ENCODE measurements at places on chromosomes 6 and 20. TPM values are rescaled to one million over a fixed set of nuclear protein-coding genes. Genes with fewer than 3 reads are reported as not detected.

SLC22A1 gene
- total RNA-seq = 0.16 TPM

DNA sequence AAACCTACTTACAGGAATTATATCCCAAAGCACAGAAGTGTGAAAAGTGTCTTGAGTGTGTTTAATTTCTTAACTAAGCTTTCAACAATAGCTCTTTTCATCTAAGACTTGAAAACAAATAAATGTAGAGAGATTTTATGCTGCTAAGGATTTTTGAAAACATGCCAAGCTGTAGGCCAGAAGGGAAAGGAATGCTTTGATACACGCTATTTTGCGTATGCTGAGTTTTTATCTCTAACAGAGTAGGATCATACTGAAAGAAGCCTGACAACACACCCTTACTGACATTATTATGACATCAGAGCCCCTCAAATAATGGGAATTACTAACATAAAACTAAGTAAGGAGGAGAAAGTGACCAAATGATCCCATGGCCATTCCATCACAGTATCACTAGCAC is 265.5 kb downstream of the KHDC1L start:
- no peaks in the 10 kb centered on the region for H3K4me1 ChIP-seq
- DNase-seq = no peak
- no peak overlapping the region for H3K4me3 ChIP-seq
- no peaks in the 10 kb centered on the region for H3K27me3 ChIP-seq
- H3K36me3 ChIP-seq = peaks cover 2% of the 10 kb centered on the region

B4GALT5 gene
- total RNA-seq = 13.4 TPM

GRCh38 chr6:51928320-51928719 is 159.1 kb downstream of the PKHD1 start:
- no peak overlapping the region for H3K27ac ChIP-seq
- H3K4me3 ChIP-seq = no peak overlapping the region
- no peaks in the 10 kb centered on the region for H3K27me3 ChIP-seq
- no peaks in the 10 kb centered on the region for H3K36me3 ChIP-seq
- no peaks in the 10 kb centered on the region for H3K4me1 ChIP-seq

GRCh38 chr20:11451793-11452291 is 465.9 kb upstream of the BTBD3 start:
- no peak overlapping the region for H3K27ac ChIP-seq
- H3K4me3 ChIP-seq = no peak overlapping the region
- no peaks in the 10 kb centered on the region for H3K36me3 ChIP-seq
- no peaks in the 10 kb centered on the region for H3K27me3 ChIP-seq
- H3K4me1 ChIP-seq = no peaks in the 10 kb centered on the region
- no peak for DNase-seq

SAMHD1 gene
- 346 TPM for total RNA-seq

SLC12A5 gene
- 1.3 TPM for total RNA-seq

DNA sequence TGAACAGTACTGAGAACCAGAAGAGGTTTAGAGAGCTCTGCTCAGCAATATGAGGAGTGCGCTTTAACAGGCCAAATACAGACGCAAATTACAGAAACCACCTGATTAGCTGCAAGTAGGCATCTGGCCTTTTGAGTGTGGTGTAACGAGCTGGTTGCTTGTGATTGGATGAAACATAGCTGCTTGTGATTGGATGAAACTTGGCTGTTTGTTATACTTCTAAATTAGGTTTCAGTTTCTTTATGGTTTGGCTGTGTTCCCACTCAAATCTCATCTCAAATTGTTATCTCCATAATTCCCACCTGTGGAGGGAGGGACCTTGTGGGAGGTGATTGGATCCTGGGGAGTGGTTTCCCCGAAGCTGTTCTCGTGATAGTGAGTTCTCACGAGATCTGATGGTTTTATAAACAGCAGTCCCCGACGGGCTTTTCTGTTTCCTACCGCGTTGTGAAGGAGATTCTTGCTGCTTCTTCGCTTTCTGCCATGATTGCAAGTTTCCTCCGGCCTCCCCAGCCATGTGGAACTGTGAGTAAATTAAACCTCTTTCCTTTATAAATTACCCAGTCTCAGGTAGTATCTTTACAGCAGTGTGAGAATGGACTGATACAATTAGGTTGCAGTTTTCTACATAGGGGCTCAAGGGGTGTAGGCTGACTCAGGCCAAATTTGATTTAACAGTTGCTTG is 655.9 kb upstream of the MAN1A1 start:
- H3K4me3 ChIP-seq = no peak overlapping the region
- H3K4me1 ChIP-seq = no peaks in the 10 kb centered on the region
- no peak for DNase-seq
- H3K27me3 ChIP-seq = no peaks in the 10 kb centered on the region

- peak overlapping the region; percentile 93 for H3K27ac ChIP-seq
- peak; percentile 87 for DNase-seq
- H3K4me3 ChIP-seq = peak overlapping the region; percentile 57
- H3K4me1 ChIP-seq = peaks cover 74% of the 10 kb centered on the region
- H3K36me3 ChIP-seq = peaks cover 11% of the 10 kb centered on the region
These were observed 59.4 kb downstream of the GFOD1 start for GRCh38 chr6:13427801-13428582.

GRCh38 chr6:37576336-37576737 is 76.6 kb upstream of the CCDC167 start:
- H3K27ac ChIP-seq = no peak overlapping the region
- no peaks in the 10 kb centered on the region for H3K36me3 ChIP-seq
- H3K27me3 ChIP-seq = peaks cover 9% of the 10 kb centered on the region
- H3K4me3 ChIP-seq = no peak overlapping the region

SGK2 gene
- total RNA-seq = not detected

DNA sequence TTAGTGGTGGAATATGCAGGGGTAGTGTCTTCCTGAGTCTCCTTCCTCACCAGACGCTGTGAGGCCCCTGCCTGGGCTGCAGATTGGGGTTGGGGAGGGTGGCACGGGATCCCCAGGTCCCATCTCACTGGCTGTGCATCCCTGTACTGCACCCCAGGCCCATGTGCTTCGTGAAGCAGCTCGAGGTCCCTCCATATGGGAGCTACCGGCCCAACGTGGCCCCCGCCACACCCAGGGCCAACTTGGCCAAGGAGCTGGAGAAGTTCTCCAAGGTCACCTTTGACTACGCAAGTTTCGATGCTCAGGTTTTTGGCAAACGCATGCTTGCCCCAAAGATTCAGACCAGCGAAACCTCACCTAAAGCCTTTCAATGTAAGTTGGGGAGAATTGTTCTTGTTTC is 38.6 kb upstream of the PCMTD2 start:
- DNase-seq = no peak
- peaks cover 11% of the 10 kb centered on the region for H3K4me1 ChIP-seq
- no peaks in the 10 kb centered on the region for H3K36me3 ChIP-seq
- no peak overlapping the region for H3K27ac ChIP-seq
- H3K27me3 ChIP-seq = no peaks in the 10 kb centered on the region

PI3 gene
- total RNA-seq = not detected

DNA sequence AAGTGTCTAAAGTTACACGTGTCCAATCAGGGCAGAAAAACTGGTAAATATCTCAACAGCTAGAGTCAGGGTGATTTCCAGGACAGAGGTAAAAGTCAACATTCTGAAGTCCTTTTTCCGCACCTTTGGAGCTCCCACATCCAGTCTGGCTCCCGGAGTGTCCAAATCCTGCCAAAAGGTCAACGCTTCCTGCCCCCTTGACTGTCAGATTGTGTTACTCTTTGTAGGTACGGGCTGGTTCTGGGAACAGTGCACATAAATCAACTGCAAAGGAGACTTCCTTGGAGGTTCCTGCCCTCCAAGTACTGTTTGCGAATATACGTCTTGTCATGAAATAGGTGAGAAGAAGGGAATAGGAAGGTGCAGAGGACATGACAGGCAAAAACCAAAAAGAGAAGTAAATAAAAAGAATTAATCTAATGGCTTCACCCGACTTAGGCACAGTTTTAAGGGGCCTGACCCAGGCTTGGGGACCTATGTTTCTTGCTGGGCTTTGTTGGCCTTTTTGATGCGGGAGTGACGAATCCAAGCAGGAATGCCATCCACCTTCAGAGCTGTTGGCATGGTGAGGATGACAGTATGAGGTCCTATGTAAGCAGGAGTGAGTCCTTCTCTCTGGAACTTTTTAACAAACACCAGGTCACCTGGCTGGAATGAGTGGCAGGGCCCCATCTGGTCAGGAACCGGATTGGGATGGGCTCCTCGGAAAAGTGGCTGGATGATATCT is 155.4 kb downstream of the TRIM27 start:
- H3K4me3 ChIP-seq = no peak overlapping the region
- H3K27me3 ChIP-seq = peaks cover 82% of the 10 kb centered on the region

OTOR gene
- not detected for total RNA-seq

LMBRD1 gene
- total RNA-seq = 19.6 TPM

DNA sequence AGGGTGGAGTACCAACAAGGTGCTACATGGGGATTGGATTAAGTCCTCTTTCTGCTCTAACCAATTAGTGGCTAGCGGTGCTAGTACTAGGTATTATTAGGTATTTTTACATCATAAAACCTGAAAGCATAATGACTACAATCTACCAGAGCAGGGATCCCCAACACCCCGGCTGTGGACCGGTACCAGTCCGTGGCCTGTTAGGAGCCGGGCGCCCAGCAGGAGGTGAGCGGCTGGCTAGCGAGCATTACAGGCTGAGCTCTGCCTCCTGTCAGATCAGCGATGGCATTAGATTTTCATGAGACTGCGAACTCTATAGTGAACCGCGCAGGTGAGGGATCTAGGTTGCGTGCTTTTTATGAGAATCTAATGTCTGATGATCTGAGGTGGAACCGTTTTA is 9.1 kb upstream of the CD40 start:
- no peak for DNase-seq
- peaks cover 9% of the 10 kb centered on the region for H3K4me1 ChIP-seq
- H3K4me3 ChIP-seq = no peak overlapping the region
- H3K36me3 ChIP-seq = no peaks in the 10 kb centered on the region

DNA sequence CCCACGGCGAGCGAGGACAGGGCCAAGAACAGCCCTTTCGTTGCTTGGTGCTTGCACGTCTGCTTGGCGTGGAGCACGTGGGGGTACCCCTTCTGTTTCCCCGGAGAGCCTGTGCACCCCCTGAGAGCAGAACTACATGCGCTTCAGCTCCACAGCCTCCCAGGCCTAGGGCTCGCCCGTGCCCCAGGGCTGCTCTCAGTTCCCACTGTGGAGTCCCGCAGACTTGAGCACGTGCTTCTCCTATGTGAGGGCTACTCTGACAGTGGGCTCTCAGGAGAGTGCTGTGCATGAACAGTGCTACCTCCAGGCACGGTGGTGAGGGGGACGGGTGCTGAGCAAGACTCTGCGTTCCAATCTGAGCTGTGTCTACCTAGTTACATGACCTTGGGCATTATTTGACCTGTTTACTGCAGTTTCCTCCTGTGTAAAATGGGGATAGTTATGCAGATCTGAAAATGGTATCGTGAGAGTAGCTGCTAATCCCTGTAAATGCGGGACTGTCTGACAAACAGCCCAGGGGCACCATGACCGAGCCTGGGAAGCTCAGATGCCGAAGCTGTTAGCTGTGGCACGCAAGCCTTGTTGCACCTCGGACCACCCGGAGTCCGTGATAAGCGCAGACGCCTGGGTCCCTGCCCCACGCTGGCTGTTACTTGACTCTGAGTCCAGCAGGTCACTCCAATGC is 82.4 kb downstream of the IRF4 start:
- H3K36me3 ChIP-seq = no peaks in the 10 kb centered on the region
- no peaks in the 10 kb centered on the region for H3K27me3 ChIP-seq
- peaks cover 57% of the 10 kb centered on the region for H3K4me1 ChIP-seq
- no peak for DNase-seq
- no peak overlapping the region for H3K4me3 ChIP-seq

CLPSL1 gene
- not detected for total RNA-seq

GRCh38 chr6:30600451-30600961 is 16.5 kb downstream of the PPP1R10 start:
- no peak for DNase-seq
- peaks cover 18% of the 10 kb centered on the region for H3K4me1 ChIP-seq
- peaks cover 59% of the 10 kb centered on the region for H3K36me3 ChIP-seq

ADGRB3 gene
- total RNA-seq = not detected

OR14J1 gene
- total RNA-seq = not detected

DNA sequence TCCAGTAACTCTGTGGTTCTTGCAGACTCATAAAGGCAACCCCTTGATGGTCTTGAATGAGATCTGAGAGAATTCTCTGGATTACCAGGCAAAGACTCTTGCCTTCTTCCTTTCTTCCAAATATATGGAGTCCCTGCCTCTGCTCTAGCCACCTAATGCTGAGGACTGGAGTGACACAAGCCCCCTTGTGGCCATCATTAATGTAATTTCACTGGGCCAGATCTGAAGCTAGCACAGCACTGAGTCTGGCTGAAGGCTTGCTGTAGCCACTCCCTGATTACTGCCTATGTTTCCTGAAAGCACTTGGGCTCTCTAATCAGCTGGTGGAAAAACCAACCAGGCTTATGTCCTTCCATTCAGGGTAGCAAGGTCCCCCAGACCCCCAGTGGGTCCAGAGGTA is 559.3 kb upstream of the IRAK1BP1 start:
- no peaks in the 10 kb centered on the region for H3K4me1 ChIP-seq
- no peaks in the 10 kb centered on the region for H3K36me3 ChIP-seq
- no peak overlapping the region for H3K27ac ChIP-seq
- H3K27me3 ChIP-seq = no peaks in the 10 kb centered on the region
- H3K4me3 ChIP-seq = no peak overlapping the region

GRCh38 chr20:62239278-62239879 is 1.1 kb downstream of the OSBPL2 start:
- H3K4me1 ChIP-seq = peaks cover 37% of the 10 kb centered on the region
- H3K36me3 ChIP-seq = peaks cover 4% of the 10 kb centered on the region
- H3K27ac ChIP-seq = peak overlapping the region; percentile 80
- no peaks in the 10 kb centered on the region for H3K27me3 ChIP-seq

GRCh38 chr6:22732176-22732970 is 163.0 kb downstream of the HDGFL1 start:
- H3K36me3 ChIP-seq = no peaks in the 10 kb centered on the region
- no peak overlapping the region for H3K27ac ChIP-seq
- no peaks in the 10 kb centered on the region for H3K27me3 ChIP-seq

- no peak overlapping the region for H3K4me3 ChIP-seq
- H3K36me3 ChIP-seq = peaks cover 66% of the 10 kb centered on the region
- no peaks in the 10 kb centered on the region for H3K4me1 ChIP-seq
- H3K27ac ChIP-seq = no peak overlapping the region
- DNase-seq = no peak
These were observed 22.8 kb downstream of the AMD1 start for GRCh38 chr6:110897433-110897832.

- H3K4me1 ChIP-seq = peaks cover 95% of the 10 kb centered on the region
- H3K36me3 ChIP-seq = peaks cover 68% of the 10 kb centered on the region
- H3K4me3 ChIP-seq = peak overlapping the region; percentile 20
- H3K27ac ChIP-seq = peak overlapping the region; percentile 75
- no peaks in the 10 kb centered on the region for H3K27me3 ChIP-seq
These were observed 66.0 kb downstream of the BACH2 start for GRCh38 chr6:90230548-90231215.

All from activated CD8-positive, alpha-beta T cell treated with anti-CD3 and anti-CD28 coated beads, Interleukin-2, amount 10 ng/mL, durations not matched to agents 7 days and 5 days (primary cell).